CD14-positive monocyte (primary cell): ENCODE measurements at places on chromosomes 7 and 10.

DNA sequence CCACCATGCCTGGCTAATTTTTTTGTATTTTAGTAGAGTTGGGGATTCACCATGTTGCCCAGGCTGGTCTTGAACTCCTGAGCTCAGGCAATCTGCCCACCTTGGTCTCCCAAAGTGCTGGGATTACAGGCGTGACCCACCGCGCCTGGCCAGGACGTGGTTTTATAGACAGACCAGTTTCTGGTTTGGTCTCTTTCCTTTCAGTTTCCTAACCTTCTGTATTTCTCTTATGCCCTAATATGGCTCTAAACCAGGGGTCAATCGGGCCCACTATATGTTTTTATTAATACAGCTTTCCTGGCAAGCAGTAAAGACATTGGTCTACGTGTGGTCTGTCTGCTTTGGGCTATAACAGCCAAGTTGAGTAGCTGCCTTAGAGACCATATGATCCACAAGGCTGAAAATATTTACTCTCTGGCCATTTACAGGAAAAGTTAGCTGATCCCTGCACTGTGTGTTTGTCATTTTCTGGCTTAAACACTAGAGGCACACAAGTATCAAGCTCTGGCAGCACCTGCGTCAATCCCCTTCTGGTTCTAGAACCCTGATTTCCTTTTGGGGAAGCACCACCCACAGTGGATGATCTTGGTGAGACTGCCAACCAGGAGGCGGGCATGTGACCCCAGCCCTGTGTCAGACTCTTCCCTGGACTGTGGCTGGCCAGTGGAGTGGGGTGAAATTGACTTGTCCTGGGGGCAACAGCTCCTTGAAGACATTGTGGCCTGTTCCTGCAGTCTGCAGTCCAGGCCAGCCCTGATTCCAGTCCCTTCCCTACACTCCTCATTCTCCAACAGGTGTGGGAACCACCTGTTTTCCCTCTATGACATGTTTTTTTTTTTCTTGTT, 497.2 kb downstream of the PLXNA4 start:
- no peak for DNase-seq

DNA sequence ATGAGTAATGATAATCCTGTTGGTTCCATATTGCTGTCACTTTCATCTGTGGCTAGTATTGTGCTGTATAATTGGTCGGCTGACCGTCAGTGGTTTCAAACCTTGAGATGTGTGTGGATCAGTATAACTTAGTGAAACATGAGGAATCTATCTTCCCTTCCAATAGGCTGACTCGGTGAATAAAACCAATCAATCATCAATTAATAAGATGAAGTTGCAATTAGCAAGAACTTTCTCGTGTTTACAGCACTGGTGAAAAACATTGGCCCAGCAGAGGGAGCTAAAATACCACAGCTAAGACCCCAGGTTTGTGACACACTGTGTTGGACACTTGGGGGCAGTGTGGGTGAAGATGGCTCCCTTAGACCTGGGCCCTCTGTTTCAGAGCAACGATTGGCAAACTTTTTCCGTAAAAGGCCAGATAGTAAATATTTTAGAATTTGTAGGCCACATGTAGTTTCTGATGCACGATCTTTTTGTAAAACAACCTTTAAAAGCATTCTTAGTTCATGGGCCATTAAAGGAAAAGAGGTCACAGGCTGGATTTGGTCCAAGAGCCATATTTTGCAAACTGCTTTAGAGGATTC, 47.8 kb downstream of the STRA8 start:
- peak; percentile 62 for DNase-seq

DNA sequence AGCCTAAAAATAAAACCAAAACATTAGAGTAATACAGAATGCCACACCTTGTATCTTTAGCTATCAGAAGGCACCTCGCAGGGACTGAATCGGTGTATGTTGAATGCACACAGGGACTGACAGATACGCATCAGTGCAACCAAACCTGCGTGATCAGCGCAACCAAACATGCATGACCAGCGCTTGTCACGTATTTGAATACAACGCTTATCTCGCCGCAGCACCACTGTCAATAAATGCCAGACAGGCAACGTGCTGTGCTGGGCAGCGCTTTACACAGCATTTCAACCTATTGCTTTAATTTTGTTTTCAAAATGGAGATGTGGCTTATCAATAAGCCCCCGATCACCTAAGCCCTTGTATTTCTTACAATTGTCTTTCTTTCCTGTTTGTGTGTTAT, 242.4 kb downstream of the SFMBT2 start:
- no peak for DNase-seq

DNA sequence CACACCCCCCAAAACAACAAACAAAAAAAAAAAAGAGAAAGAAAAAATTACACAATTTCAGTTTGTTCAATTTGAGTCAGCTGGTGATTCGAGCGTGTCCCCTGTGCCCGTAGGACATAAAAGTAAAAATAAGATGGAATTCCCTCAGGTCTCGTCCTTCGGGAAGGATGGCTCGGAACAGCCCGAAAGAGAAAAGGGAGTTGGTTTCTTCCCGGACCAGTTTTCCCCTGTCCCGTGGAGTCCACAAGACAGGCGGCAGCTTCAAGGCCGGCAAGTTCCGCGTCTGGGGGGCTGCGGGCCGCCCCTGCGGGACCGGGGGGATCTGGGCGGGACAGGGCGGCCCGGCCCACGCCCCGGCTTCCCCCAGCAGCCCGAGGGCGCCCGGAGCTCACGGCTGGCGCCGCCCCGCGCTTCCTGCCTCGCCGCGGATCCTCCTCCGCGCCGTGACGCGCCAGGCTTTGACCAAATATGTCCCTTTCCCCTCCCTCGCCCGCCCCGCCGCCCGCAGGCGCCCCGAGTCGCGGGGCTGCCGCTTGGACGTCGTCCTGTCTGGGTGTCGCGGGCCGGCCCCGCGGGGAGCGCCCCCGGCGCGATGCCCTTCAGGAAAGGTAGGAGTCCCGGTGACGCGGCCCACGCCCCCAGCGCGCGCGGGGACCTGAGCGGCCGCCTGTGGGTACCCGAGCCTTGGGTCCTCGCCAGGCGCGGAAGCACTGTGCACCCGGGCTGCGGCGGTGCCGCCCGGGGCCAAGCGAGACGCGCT, 55.8 kb downstream of the RBM17 start:
- peak; percentile 77 for DNase-seq

- DNase-seq: no peak
Observed at GRCh38 chr10:77667426-77668324, 30.1 kb upstream of the KCNMA1 start.

DNA sequence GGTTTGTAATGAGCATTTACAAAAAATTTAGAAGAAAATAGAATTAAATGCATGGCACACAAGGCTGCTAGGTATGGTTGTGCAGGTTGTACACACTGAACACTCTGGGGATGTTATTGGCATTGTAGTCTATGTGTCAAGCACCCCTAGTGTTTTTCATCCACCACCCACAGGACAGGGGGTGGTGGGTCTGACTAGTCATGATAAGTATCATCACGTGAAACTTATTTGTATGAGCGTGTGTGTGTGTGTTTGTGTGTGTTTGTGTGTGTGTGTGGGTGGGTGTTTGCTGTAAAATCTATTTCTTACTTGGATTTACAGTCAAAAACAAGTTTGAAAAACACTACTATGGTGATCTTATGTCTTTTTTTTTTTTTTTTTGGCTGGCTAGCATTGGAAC, 66.5 kb downstream of the MAP3K8 start:
- no peak for DNase-seq
